ENCODE measurements at places on chromosomes 13 and 19.

DNA sequence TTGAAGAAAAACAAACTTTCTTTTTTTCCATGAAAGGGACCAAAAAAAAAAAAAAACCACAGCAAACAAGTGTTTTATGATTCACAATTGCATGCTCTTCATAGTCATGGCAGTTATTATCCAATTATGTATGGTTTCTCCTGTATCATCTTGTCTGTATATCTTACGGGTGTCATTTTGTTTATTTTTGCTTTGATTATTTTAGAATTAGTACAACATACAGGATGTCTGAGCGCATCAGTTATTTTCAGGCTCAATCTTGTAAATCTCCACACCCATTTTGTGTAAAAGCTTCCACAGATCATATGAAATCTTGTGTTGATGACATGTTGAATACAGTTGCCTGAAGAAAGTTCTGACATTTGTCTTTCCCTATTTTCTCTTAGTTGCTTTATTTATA, 280.3 kb downstream of the KLF5 start:
- peak; percentile 43 for DNase-seq

- peak; percentile 33 for DNase-seq
Observed at GRCh38 chr13:32911506-32911905, 104.7 kb upstream of the KL start.

DNA sequence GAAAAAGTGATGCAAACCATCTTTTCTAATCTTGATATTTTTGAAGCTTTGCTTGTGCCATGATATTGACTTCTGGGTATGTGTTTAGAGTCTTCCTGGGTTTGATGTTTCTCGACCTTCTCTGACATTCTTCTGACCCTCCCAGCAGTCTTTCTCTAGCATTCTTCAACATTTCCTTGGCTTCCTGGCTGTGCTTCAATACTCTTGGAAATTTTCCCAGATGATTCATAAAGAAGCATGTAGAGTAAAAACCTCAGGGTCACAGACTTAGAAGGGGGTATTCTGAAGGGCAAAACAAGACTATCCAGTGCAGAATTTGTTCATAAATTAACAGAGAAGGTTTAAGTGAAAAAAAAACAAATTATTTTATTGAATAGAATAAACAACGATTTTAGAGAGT, 946.3 kb upstream of the PCDH9 start:
- DNase-seq, result no peak

DNA sequence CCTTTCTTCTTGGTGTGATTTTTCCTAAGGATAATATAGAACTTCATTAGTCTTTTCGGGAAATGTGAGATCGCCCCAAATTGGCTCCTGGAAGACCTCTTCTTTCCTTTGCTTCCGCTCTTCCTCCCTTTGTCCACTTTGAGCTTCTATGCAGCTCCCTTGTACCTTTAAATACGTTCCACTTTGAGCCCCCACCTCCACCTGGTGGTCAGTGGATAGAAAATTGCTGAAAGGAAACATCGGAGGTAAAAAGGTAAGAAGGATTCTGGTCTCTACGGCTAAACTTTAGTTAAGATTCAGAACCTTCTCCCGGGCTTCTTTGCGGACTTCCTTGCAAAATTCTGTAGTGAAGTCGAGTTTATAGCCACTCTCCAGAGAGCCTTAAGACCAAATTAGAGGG, 55.0 kb upstream of the TM9SF2 start:
- no peak for DNase-seq

- DNase-seq, result no peak
Observed at GRCh38 chr13:20505405-20506366, 20.0 kb downstream of the CRYL1 start.

DNA sequence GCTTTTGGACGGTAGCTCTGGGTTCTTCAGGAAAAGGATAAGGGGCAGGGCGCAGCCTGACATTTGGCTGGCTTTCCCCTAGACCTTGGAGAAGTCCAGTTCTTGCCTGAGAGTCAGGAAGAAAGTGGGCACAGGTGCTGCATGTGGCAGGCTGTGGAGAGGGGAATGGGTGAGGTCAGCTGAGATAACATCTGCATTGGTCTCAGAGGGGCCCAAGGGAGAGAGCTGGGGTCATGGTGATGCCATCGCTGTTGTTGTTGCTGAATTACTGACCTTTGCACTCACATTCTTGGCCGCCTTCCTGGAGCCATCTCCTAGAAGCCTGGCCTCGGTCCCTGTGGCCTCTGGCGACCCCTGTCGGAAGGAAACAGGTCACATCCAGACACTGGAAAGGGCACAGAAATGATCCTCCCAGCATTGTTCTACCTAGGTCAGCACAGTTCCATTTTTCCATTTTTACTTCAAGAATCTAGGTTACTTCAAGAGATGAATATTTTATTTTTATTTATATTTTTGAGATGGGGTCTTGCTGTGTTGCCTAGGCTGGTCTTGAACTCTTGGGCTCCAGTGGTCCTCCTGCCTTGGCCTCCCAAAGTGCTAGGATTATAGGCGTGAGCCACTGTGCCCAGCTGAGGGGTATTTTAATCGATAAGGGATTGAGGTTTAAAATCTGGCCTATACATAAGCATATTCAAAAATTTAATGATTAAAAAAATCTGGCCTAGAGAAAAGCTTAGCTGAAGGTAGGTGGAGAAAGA, 6.5 kb upstream of the LIPE start:
- DNase-seq, result no peak

DNA sequence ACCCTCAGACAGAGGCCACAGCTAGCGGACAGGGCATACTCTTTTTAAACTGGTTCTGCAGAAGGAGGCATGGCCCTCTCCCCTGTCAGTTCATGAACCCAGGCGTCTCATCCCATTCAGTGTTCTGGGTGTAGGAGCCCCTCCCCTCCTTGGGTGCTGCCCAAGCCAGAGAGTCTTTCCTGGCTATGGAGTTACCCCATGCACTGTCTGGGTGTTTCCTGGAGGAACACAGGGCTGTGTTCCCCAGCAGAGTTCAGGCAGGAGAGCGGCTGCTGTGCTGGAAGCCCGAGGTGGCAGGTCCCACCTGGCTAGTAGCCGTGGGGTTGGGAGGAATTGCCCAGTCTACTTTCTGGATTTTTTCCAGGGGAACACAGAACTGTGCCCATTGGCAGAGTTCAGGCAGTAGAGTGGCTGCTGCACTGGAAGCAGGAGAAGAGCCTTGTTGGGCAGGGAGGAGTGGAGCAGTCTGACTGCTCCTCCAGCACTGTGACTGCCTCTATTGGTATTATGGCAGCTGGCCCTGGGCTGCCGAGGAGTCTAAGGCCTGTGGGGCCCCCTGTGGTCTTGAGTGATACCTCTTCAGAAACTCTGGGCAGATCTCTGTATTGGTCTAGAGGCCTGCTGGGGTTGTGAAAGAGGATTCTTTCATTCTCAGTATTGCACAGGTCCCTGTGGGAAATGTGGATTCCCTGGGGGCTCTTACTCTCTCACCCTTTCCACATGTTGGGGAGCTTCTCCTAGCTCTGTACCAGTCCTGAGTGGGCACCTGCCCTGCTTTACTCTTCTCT, 168.3 kb downstream of the PCDH20 start:
- DNase-seq, result no peak

DNA sequence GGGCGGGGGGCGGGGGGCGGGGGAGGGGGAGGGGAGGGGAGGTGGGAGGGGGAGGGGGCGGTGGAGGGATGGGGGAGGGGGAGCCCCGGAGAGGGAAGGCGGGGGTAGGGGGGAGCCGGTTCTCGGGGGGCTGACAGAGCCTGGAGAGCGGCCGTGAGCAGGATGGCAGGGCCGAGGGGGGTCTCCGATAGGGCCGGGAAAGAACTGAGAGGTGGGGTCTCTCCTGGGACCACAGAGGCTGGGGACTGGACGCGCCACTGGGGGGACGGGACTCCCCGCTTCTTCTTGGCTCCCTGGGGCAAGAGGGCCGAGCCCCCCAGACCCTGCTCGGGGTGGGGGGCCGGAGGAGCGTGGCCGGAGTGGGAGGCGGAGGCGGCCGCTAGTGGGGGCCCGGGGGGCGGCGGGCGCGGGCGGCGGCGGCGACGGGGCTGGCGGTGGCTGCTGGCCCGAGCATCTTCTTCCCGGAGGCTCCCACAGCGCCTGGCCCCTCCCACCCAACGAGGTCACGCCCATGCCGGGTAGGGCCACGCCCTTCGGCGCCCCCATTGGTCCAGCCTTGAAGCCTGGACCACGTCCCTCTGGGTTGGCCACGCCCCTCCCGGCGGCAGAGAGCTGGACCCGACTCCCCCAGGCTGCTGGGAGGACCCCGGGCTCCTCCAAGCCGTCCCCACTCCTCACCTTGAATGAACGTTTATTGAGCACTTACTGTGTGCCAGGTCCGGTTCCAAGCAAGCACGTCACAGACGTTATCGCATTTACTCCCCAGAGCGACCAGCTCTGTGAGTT, at the start of gene NOVA2:
TSS of gene NOVA2 (minus strand) at position 313 of the 786 bp plus-strand sequence. CDS start 514 bp downstream, outside the sequence.
- no peak for DNase-seq

GRCh38 chr13:75860935-75861334, 224.8 kb downstream of the LMO7 start:
- DNase-seq, result peak; percentile 46

DNA sequence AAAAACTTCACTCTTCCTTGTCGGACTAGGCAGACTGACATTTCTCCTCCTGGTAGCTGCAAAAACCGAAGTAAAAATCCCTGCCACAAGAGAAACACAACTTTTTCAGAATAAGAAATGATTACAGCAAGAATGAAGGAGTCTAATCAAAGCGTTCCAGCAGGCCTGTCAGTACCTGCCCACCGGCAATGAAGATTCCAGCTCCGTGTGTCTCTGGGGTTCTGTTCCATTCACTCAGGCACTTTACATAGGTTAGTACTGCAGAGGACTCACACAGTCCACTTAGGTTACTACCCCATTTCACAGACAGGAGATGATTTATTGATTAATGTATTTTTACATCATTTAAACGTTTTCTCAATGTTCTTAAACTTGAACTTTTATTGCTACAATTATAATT, 275.5 kb downstream of the NHLRC3 start:
- DNase-seq, result peak; percentile 68

DNA sequence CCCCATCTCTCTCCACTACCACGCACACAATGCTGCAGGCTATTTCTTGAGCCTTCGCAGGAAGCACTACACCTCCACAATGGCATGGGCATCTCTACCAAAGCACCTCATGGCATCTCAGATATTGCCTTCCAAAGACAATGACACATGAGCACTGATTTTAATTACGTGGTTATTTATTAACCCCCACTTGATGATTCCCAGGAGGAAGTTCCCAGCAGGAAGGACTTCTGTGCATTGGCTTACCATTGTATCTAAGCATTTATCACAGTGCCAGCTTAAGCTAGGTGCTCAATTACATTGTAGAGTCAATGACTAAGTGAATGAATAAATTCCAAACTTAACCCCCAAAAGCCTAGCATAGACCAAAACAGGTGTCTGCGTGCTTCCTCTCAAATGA, 101.4 kb downstream of the ABCC4 start:
- no peak for DNase-seq

- DNase-seq, result no peak
Observed at GRCh38 chr13:29977476-29978120, 127.2 kb upstream of the UBL3 start.

- DNase-seq, result no peak
Observed at GRCh38 chr19:48859711-48860572, 8.5 kb downstream of the PLEKHA4 start.

DNA sequence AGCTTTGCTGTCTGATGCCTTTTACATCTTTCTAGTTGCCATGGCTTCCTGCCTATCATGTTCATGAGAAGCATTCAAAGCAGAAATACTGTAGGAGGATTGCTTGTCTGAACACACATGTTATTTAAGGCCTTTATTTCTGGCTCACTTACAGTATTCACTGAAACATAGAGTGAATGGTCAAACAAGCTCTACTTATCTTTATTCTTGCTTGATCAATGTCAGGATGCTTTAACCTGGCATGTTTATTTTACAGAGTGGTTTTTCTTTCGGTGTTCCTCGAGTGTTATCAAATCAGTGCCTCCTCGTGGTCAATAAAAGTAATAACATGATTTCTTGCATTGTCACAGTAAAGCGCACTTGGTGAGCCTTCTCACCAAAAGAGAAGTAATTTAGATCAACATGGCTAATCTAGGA, 73.5 kb upstream of the PCDH17 start:
- no peak for DNase-seq

All from foreskin keratinocyte (primary cell).